ENCODE measurements at places on chromosomes 1 and 21.

GRCh38 chr1:85934516-85934915 lies 222.1 kb downstream of the COL24A1 start:
- no peak for DNase-seq

- peak; percentile 4 for DNase-seq
Observed at GRCh38 chr1:14282707-14283106, 315.8 kb upstream of the KAZN start.

DNA sequence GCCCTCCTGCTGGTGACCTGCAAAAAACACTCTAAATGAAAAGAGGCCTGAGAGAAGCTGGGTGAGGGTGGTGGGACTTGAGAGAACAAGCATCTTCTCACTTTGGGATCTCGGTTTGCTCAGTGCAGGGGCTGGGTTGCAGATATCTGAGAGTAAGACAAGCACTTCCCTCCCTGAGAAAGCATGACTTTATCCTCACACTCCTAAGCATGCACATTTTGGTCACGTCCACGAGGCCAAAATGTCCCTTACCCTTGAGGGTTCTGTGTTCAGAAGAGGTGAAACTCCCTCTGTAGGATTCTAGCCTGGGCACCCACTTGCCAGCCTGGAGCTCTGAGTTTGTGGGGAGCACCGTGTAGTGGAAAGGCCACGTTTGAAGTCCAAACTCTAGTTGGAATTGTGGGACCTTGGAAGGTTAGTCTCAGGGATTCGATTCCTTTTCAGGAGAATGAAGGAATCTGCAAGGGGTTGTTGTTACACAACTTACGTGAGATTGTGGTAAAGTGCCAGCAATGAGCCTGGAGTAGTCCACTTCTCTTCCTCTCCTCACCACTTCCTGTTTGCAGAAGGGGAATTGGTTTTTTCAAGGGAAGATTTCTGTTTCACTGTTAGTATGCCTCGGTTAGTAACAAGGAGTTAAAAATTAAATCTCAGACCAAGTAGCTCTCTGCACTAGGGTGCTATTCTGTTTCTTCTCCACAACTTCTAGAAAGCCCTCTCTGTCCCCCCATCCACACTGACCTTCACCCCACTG lies 3.0 kb downstream of the FCAMR start:
- no peak for DNase-seq

DNA sequence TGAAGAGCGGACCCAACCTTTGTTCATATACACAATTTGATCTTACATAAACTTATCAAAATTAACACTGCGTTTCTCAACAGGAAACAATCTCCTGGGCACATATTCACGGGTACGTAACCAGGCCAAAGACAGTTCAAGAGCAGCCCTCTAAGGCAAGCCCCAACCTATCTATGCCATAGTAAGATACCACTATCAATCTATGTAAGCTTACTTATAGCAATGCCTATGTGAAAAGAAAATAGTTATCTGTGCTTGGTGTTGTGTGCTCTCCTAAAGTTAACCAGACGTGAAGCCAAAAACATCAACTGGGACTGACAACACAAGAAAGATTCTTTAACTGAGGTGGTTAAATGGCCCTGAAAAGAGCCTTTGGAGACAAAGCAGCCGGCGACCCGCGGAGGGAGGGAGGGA lies 49.4 kb upstream of the BOLA1 start:
- no peak for DNase-seq

DNA sequence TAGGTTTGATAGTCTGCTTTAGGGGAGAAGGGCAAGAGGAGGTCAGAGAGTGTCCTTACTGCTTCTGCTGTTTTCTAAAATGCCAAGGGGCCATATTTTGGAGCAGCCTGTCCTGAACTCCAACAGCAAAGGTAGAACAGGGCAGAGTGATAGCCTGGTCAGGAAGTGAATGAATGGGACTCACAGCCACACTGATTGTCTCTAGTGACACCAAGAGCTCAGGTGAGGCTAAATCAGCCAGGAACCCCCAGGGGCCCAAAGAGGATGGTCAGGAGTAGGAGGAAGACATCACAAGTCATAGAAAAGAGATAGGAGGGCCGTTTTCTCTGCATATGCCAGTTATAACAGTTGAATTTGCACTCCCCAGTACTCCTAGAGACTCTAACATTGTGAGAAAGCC lies 97.4 kb upstream of the DUSP10 start:
- DNase-seq: no peak

DNA sequence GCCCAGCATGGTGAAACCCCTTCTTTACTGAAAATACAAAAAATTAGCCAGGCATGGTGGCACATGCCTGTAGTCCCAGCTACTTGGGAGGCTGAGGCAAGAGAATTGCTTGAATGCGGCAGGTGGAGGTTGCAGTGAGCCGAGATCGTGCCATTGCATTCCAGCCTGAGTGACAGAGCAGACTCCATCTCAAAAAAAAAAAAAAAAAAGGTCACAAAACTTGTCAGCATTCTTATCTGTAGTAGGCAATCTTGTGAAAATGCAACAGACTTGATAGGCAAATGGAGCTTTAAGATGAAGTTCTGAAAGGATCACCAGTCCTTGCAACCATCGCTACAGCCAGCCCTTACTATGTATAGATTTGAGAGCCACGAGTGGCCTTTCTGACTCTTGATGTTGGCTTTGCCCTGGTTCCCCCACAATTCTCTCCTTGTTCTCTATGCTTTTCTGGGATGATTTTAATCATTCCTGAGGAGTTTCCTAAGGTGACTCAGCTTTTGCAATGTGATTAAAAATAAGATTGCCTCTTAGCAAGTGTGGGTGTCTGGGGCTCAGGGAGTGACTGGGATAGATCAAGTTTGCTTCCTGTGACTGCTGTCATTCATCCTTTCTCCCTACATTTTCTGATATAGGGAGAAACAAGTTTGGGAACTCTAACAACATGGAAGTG lies 7.1 kb upstream of the MAP1LC3C start:
- DNase-seq: no peak

GRCh38 chr1:218312509-218312908 lies 27.4 kb downstream of the RRP15 start:
- DNase-seq: no peak

DNA sequence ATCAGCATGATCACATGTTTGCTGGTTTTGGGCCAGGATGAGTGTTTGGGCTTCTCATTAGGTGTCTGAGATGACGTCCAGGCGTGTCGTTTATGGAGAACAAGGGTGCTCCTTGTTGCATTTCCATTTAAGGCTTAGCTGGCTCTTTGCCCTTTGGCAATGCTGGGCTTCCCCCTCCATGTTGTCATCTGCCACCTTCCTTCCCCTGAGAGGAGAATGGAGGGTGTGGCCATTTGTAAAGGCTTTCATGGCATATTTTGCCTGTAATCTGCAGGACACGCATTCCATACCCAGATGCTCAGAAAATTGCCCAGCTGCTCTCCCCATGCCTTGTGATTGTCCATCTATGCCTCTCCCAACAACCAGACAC lies 27.7 kb downstream of the PKP1 start:
- no peak for DNase-seq

DNA sequence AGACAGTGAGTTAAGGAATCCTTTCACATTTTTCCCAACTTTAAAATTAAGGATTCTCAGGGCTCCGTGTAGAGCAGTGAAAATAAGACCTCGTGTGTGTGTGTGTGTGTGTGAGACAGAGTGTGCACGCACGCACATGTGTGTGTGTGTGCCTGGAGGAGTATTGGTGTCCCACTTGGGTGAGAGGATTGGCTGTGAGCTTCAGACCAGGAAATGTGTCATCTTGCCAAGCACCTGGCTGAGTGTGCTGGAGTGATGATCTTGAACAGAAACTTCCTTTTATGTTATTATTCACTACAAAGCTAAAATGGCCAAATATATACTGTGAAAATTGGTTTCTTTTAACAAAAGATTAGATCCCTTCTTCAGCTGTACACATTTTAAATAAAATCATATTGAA lies 35.2 kb upstream of the NTPCR start:
- DNase-seq: no peak
